ENCODE measurements at places on chromosomes 2 and 18.

DNA sequence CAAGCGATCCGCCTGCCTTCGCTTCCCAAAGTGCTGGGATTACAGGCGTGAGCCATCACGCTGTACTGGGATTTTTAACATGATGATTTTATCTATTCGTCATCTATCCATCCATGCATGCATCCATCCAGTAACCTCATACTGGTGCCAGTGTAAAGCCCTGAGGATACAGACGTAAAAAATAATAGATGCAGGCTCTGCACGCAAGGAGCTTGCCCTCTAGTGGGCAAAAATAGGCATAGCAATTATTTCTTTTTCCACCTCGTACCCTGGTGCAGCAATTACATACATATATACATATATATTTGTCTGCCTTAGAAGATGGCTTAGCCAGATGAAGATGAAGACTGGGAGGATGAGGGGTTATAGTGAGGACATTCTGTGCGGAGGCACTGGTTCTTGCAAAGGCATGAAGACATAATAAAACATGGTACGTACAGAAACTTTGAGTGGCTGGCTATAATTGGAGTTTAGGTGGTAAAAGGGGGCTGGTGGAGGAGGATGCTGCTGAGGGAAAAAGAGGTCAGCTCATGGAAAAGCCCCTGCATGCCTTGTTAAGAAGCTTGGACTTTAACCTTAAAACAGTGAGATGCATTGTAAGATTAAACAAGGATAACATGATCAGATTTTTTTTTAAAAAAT lies 19.6 kb upstream of the RPIA start:
- DNase-seq, result peak; percentile 67

GRCh38 chr2:152278526-152278925 lies 56.4 kb upstream of the FMNL2 start:
- no peak for DNase-seq

- no peak for DNase-seq
Measured at GRCh38 chr2:215360596-215360995, 48.7 kb downstream of the ATIC start.

DNA sequence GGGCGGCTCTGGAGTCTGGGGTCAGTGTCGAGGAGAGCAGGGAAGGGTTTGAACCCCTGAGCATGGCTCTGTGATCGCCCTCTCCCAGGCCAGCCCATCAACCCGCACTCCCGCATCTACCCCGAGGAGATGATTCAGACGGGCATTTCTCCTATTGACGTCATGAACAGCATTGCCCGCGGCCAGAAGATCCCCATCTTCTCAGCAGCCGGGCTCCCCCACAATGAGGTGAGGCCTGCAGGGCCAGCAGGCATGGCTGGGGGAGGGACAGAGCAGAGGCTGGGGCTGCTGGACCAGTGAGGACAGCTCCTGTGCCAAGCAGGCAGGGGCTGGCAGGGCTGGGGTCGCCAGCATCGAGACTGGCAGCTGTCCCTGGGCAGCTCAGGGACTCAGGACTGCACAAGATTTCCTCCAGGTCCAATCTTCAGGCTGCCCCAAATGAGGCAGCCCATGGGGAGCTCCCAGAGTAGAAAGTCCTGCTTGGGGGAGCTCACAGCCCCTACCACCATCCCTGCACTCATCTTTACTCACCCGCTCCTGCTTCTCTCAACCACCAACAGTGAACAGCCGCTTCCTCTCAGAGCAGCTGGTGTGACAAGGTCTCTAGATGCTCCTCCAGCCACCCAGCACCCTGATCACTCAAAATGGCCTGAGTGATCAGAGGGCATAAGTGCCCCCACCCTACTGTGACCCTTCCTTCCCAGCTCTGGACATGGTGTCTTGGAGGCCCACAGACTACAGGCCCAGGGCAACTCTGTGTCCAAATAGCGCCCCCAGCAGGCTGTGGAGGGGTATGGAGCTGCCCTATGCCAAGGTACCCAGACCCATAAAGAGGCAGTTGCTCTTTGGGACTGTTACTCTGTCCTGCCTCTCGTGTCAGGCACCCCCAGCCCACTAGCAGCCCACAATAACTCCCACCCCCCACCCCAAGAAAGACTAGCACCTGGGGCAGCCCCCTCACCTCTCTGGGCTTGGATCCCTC lies 18.3 kb upstream of the ANKRD53 start:
- no peak for DNase-seq

DNA sequence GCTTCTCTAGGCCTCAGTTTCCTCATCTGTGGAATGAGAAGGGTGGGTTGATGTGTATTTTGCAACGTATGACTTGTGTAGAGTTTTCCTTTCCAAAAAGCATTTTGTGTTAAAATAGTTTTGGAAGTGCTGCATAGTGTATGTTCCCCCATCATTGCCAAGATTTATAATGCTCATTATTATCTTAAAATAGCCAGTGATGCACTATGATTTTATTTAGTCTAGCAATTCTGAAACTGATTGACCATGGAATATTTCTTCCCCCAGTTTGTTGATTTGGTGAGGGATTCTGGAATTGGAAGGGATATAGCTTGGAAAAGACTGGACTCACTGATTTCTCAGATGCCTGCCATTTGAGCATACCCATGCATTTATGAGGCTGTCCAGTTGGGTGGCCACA lies 130.6 kb downstream of the CCDC85A start:
- DNase-seq, result no peak

DNA sequence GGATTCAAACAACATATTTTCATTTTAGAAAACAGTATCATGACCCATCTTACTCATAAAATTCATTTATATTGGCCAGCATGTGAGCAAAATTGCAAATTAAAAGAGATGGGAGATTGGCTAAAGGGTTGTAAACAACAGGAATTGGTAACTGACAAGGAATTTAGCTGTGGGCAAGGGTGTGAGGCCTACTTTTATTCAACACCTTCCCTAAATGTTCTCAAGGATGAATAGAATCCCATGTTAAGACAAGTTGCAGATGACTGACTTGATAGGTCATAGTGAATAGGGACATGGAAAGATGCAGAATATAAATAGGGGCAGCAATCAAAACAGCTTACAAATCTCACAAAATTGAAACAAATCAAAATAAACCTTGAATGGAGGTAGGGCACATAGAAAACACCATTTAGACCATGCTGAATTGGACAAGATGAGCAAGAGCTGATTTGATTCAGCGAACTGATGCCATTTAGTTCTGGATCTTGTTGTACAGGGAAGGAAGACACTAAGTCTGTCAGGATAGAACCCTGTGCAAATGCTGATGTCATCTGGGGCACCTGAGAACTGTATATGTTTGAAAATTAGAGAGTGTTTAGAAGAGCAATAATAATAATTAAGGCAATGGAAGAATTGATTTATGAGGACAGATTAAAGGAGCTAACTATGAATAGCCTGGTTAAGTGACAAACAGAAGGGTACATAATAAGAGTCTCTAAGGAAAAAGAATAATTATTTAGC lies 509.7 kb downstream of the ZEB2 start:
- no peak for DNase-seq

DNA sequence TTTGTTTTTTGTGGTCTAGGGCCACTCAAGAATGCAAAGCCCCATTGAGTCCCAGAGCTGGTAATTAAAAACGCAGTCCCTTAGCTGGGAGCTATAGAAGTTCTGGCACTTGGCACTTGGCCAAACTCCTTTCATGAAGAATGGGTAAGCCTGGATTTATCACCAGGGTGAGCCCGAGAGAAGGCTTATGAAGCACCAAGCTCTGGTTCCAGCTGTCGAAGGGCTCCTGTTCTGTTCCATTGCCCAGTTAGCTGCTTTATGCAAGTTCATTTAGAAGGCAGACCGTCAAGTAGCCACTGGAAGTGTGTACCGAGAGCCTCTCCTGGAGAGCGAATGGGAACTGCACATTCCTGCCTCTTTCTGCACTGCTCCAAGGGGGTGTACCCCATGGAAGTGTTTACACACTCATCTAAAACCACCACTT lies 14.2 kb downstream of the ECEL1 start:
- no peak for DNase-seq

GRCh38 chr18:22346953-22347605 lies 70.6 kb downstream of the CTAGE1 start:
- no peak for DNase-seq

DNA sequence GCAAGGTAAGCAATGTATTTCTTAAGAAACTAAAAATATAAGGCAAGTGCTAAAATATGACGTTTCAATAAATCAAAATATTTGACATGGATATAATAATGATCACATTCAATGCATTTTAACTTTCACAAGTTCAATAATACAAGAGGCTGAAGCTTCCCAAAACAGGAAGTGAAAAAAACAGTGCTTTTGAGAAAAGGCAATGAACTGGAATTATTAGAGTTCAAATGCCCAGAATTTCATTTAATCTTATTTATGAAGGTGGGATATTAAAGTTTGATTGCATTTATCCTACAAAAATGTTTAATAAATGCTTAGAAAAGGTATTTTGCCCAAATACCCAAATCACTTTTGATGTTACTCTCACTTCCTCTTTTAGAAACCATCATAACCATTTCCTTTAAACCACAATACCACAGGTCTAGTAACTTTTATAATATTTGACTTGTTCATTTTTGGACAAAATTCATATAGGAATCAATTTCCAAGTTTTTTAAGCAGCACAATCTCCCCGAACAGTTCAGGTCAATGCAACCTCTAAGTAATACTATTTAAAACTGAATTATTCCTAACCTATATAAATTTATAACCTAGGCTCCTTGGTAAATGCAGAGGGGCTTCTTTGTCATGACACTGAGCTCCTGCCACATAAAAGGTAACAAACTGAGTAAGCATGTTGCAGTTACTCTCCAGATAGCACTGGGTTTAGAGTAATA lies 2.1 kb downstream of the NCKAP1 start:
- peak; percentile 49 for DNase-seq

DNA sequence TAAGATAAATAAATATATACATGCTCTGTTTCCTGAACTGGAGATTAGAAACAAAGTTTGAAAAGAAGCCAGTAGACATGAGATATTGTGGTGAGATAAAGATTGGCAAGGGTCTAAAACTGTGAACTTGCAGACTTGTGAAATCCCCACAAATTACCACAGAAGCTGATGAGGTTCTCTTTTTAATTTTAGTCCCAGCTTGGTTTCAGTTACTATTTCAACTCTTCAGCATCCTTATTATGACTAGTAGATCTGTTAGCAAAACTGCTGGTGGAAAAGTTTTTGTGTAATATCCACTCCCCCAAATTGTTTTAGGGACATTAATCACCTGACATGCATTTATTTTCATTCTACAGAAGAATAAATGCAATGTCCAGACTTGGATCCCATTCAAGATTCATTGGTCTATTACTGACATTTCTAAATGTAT lies 20.8 kb downstream of the RASGRP3 start:
- DNase-seq, result peak; percentile 91

GRCh38 chr2:181896286-181896685 lies 4.8 kb downstream of the ITPRID2 start:
- no peak for DNase-seq

- peak; percentile 54 for DNase-seq
Measured at GRCh38 chr2:164535280-164536025, 85.8 kb downstream of the GRB14 start.

GRCh38 chr2:241877989-241878970 lies 8.8 kb downstream of the RTP5 start:
- peak; percentile 63 for DNase-seq

GRCh38 chr18:77996737-77997136 lies 747.1 kb downstream of the GALR1 start:
- DNase-seq, result no peak

DNA sequence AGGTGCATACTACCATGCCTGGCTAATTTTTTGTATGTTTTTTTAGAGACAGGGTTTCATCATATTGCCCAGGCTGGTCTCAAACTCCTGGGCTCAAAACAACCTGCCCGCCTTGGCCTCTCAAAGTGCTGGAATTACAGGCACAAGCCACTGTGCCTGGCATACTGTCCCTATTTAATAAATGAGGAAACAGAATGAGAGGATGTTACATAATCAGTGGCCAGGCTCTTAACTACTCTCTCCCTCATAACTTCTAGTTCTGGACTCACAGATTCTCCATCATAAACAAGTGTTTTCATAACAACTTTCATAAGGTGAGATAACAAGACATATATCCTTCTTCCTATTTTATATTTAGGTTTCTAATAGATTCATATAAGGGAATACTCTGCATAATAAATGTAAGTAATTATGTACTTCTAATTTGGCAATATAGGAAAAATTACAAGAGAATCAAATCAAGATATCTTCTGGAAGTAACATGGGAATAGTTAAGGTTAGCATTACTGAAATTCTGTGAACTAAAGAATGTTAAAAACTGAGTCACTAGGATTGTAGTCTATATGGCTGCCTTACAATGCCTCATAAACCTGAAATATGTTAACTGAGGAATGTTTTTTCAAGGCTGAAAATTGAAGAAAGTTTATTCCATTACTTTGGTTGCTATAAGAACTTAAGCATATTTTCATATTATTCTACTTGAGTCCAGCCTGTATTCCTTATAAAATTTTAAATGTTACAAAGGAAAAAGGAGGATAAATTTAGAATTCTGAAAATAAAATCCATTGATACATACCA lies 71.3 kb downstream of the SLC25A12 start:
- no peak for DNase-seq

- DNase-seq, result no peak
Measured at GRCh38 chr2:201881741-201882140, 75.4 kb downstream of the CDK15 start.

DNA sequence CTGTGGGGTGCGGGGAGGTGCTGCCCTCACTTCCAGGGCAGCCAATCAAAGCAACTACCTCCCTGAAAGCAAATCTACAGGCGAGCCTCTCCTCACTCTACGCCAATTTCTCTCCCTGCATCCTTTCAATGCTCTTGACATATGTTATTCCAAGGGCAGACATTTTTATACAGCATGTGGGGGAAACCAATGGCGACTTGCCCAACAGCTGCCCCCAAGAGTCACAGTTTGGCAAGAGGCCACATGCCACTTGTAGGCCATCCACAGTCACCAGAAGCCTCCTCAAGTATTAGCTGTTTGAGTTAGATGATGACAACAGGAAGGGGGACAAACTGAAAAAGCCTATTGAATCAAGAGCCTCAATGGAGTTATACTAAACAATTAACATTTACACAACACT lies 114.6 kb downstream of the MYO5B start:
- DNase-seq, result no peak

- no peak for DNase-seq
Measured at GRCh38 chr2:9666306-9666705, 35.5 kb upstream of the YWHAQ start.

DNA sequence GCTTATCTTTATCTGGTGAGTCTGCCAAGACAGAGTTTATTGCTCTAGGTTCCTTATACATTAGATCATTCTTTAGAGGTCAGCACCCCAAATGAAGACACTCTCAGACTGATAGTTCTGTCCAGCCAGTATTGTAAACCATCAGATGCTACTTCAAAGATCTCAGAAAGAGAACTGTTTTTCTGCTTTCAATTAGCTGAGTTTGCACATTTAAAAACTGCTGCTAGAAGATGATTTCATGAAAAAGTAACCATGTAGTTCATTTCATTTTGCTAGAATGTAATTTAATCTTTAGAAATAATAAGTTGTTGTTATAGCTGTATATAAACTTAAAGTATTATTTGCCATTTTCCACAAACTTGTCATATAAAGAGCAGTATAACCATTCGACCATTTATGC lies 344.5 kb upstream of the ATP5MC3 start:
- DNase-seq, result no peak

DNA sequence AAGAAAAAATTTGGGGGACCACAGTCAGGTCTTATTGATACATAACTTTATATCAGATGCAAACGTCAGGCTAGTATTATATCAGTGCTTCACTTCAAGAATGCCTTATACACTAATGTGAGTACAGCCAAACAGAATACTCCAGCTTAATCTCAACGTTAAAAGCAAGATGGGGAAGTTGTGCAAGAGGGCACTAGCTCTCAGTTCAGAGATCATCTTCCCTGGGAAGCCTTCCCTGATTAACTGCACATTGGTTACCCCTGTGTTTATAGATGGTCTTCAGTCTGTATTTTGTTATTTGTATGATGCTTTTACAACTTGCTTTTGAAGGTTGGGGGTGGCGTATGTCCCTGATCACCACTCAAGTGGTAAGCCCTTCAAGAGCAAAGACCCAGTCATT lies 11.4 kb downstream of the EPAS1 start:
- no peak for DNase-seq
